NCI-H2107 (cell line): ENCODE measurements at places on chromosomes 13 and 19.

DNA sequence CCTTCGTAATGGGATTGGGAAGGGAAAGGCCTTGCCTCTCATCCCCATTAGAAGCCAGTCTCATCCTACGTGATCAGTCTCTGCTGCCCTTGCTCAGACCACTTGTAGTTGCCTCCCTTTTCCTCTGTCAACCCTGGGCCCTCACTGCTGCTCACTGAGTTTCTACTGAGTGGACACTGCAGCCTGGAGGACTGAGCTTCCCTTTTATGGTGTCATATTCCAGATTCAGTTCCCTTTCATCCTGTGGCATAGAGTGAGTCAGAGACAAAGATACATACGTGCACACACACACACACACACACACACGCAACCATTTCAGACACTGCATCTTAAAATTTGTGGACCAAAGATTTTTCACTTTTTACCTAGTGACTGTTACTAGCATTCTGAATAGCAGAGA lies 56.6 kb downstream of the COG3 start:
- no peak for DNase-seq

- no peak for DNase-seq
Observed at GRCh38 chr19:23055501-23055900, 52.5 kb upstream of the ZNF728 start.

DNA sequence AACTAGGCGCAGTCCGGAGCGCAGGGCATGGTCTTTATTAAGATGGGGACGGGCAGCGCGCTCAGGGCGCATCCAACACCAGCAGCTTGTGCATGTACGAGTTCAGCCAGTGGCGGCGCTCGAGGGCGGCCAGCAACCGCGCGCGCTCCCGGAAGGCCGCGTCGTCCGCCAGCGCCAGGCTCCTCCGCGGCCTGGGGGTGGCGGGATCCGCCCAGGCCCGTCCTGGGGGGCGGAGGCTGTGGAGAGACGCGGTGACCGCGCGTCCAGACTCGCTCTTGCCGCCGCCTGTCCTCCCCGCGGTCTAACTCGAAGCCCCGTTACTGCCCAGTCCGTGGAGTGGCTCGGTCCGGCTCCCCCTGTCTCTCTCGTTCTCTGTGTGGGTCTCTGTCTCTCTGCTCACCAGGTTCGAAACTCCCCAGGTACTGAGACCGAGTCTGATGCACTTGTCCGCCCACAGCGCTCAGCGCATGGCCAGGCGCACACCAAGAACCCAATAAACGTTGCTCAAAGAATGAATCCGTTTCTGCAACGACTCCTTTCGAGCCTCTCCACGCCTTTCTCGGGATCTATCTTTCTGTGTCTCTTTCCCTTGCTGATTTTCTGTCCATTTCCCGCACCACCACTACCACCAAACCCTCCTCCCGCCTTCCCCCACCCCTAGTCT lies 702 bp downstream of the PTH2 start:
- peak; percentile 15 for DNase-seq

DNA sequence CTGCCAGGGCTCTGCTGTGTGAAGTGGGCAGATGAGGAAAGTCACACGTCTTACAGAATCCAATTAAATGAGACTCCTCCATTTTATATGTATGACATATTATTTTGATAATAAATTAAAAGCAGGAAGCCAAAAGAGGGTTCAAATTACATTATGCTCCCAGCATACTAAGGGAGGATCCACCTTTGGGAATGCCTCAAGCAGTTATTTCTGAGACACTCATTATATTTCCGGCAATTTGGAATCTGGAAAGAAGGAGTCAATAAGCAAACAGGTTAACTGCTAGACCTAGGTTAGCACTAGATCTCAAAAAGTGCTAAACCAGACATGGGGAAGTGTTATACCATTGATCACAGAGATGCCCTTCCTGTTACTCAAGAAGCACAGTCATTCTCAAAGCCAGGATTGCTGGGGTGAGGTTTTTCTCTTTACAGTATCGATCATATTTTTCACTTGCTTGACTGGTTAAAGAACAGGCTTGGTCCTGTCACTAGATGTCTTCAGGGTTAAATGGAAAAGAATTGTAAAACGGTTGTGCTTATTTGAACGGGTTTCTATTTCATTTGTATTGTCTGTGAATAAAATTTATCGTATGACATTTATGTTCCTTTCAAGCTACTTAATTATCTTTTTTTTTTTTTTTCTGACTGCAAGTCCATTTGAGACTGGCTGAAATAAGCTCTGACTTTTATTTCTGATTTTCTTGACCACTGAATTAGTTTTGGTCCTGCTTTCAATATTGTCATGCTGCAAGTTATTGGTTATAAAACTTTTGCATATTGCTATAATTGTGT lies 523.2 kb downstream of the KLF12 start:
- DNase-seq, result no peak

GRCh38 chr19:58569191-58569942 lies 3.8 kb downstream of the MZF1 start:
- no peak for DNase-seq

DNA sequence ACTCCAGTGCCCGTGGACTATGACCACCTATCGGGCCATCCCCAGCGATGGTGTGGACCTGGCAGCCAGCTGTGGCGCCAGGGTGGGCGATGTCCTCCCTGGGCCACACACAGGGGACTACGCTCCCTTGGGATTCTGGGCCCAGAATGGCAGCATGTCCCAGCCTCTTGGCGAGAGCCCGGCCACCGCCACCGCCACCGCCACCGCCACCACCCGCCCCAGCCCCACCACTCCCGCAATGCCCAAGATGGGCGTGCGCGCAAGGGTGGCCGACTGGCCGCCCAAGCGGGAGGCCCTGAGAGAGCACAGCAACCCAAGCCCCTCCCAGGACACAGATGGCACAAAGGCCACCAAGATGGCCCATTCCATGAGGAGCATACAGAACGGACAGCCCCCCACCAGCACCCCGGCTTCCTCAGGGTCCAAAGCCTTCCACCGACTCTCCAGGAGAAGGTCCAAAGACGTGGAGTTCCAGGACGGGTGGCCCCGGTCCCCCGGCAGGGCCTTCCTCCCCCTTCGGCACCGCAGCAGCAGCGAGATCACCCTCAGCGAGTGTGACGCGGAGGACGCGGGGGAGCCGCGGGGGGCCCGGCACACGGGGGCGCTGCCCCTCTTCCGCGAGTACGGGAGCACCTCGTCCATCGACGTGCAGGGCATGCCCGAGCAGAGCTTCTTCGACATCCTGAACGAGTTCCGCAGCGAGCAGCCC lies 142.3 kb downstream of the DPF1 start:
- DNase-seq, result no peak

DNA sequence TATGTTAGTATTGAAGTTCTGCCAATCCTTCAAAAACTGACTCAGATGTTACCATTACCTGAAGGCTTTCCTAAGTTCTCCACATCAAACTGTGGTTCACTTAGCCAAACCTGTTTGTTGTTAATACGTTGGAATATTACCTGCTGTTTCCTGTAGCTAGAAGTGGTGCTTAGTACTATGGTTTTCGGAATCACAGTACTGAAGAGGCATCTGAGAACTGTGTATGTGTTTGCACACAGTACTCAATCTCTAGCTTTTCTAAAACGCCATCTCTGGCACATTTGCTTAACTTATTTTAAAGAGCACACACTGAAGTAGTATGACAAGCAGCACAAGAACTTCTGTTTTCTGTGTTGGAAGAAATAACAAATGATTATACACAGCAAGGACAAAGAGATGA lies 248.2 kb downstream of the SHISA2 start:
- no peak for DNase-seq

DNA sequence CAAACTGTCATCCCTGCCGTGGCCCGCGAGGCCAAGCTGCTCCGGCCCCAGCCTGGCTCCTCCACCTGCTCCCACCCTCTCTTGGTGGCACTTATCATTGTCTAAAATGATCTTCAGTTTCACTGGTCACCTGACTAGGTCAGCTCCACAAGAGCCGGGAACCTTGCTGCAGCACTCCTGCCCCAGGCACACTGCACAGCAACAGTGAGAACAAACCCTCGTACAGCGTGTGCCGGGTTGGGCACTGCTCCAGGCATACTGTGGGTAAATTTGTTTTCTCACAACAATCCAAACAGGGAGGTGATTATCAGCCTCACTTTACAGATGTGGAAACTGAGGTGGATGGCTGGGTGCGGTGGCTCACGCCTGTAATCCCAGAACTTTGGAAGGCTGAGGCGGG lies 8.9 kb downstream of the DEDD2 start:
- DNase-seq, result no peak

DNA sequence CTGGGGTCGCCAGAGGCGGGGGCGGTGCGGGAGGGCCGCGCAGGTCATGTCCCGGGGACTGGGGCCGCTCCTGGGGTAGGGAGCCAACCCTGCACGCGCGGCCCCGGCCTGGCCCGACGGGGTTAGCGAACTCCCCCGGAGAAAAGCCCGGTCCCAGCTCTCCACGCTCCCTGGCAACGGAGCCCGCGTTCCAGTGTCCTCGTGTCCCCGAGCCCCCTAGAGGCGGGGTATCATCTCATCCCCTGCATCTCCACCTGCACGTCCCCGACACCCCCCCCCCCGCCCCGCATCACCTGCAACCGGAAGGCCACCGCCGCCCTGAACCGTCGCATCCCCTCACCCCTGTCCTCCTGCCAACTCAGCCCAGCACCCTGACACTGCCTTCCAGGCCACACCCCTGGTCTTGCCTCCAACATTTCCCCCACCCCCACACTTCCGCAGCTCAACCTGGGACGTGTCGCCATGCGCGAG lies 2.7 kb downstream of the WDR88 start:
- no peak for DNase-seq

- DNase-seq, result no peak
Observed at GRCh38 chr19:28521614-28522544, 691.1 kb downstream of the UQCRFS1 start.

GRCh38 chr13:38670627-38671026 lies 16.2 kb upstream of the FREM2 start:
- no peak for DNase-seq

GRCh38 chr19:14661372-14661924 lies 13.2 kb downstream of the ADGRE3 start:
- no peak for DNase-seq

- DNase-seq, result no peak
Observed at GRCh38 chr13:20340759-20341171, 108.6 kb upstream of the GJB6 start.

DNA sequence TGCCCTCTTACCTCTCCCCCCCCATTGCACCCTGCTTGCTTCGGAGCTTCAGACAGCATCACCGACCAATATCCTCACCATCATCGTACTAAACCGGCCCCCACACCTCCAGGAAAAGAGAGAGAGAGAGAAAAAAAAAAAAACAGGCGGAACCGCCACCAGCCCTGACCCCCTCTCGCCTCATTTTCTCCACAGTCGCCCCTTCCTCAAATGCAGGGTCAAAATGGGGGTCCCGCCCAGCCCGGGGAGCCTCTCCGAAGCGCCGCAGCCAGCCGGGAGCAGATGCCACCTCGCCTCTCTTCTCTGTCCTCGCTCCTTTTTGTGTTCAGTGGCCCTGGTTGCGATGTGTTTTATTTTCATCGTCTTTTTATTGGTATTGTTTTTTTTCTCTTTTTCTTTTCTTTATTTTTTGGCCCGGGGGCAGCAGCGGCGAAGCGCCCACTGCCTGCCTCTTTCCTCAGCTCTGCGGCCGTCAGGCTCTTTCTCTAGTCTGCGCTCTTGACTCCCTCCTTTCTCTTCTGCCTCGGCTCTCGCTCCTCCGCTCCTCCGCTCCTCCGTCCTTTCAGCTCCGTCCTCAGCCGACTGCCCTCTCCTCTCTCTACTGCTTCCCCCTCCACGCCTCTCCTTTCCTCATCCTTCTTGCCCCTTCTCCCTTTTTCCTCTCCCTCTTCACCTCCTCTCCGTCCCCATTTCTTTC lies 41.4 kb downstream of the DEDD2 start:
- DNase-seq, result no peak

DNA sequence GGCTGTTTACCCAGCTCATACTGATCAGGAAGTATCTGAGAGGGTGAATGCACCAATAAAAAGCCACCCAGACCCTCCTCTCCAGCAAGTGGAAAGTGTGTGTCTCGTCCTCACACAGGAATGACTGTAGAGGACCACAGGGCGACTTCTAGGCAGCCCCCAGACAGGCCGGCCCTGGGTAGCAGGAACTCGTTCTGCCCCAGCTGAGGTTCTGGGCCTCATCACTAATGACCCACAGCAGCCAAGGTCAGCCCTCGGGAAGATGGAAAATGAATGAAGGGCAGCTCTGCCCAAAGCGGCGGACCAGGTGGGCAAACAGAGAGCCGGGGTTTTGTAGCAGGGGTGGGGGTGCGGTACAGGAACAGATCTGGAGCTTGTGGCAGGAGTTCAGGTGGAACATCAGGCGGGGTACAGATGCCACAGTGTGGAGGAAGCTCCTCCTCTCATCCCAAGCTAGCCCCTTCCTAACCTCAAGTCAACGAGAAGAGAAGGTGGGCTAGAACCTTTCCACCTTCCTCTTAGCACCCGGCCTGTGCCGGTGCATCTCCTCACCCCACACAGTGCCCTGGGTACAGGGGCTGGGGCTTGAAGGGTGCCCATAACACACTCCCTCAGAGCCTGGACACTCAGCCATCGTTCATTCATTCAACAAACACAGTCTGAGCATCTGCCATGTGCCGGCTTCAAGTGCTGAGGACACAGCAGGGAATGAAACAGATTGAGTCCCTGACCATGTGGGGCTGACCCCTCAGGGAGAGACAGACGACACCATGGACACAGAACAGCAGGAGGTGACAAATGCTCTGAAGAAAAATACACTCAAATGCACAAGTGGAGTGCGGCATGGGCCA lies 36.2 kb downstream of the RFX2 start:
- DNase-seq, result no peak

GRCh38 chr19:23522431-23522830 lies 127.2 kb upstream of the ZNF91 start:
- DNase-seq, result no peak

DNA sequence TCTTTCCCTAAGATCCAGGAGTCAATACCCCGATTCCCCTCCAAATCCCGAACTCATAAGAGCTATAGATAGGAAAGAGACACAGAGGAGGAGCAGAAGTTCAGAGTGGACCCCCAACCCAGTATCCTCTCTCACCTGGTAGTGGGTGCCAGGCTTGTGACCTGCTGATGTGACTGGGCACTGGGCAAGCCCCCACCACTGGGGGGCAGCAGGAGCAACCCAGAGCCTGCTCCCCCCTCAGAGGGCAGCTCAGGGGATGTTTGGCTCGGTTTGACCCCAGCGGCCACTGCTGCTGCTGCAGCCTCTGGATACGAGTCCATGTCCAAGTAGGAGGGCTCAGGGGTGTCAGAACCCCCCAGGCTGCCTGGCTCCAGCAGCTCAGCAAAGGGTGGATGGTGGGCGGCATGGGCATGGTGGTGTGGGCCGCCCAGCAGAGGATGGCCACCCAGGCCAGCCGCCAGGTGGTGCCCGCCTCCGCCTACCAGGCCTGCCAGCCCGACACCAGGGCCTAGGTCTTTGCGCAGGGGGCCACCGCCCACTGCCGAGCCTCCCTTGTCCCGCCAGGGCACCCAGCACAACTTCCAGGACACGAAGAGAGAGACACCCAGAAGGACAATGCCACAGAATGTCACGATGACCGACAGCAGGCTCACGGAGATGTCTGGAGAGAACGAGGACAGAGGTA lies 7.4 kb downstream of the SYT3 start:
- no peak for DNase-seq

- peak; percentile 67 for DNase-seq
Observed at GRCh38 chr19:46944918-46945628, 74.6 kb upstream of the NPAS1 start.
